ENCODE measurements at places on chromosomes 11 and 22. TPM values are rescaled to one million over a fixed set of nuclear protein-coding genes. Genes with fewer than 3 reads are reported as not detected.

The AQP11 gene
- total RNA-seq, result 0.94 TPM

- DNase-seq, result no peak
Measured at GRCh38 chr22:40603088-40603605, 33.4 kb downstream of the MRTFA start.

The OR5B21 gene
- not detected for total RNA-seq

GRCh38 chr11:58504232-58504631 is 3.7 kb downstream of the OR5B21 start:
- no peak for DNase-seq

GRCh38 chr11:64729851-64730382 is 6.9 kb upstream of the NRXN2 start:
- DNase-seq, result no peak

The CCT8L2 gene
- total RNA-seq, result not detected

The PLEKHA7 gene
- total RNA-seq, result 29.0 TPM

GRCh38 chr11:72901374-72901773 is 87.2 kb downstream of the ATG16L2 start:
- DNase-seq, result no peak

DNA sequence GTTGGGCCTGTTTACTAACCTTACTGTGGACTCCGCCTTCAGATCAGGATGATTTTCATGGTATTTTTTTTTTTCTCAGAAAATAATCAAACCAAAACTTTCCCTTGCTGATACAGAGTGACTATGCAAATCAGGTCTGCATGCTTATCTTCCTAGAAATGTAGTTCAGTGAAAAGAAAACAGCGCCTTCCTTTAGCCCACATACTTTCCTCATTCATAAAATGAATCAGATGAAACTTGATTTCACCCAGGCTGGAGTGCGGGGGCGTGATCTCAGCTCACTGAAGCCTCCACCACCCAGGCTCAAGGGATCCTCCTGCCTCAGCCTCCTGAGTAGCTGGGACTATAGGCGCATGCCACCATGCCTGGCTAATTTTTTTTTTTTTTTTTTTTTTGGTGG is 26.0 kb downstream of the ZNRF3 start:
- DNase-seq, result no peak

DNA sequence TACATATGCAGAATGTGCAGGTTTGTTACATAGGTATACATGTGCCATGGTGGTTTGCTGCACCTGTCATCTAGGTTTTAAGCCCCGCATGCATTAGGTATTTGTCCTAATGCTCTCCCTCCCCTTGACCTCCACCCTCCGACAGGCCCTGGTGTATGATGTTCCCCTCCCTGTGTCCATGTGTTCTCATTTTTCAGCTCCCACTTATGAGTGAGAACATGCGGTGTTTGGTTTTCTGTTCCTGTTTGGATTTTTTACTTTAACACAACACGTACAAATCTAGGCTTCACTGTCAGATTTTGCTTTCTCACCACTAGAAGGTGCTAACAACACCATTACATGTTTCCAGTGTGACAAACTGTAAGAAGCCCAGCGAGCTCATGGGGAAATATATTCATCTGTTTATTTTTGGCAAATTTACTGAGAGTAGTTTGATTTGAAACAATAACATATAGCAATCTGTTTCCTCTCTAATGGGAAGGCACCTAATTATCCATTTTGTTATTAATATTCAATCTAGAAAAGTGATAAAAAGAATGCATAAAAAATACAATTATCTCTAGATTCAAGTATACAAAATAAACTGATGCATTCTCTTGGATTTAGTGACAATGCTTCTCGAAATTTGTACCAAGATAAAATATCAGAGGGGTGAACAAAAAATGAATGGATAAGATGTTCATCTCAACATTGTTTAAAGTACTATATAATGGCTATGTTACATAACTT is 23.2 kb upstream of the BIRC3 start:
- no peak for DNase-seq

GRCh38 chr11:131932584-131933325 is 562.3 kb downstream of the NTM start:
- no peak for DNase-seq

GRCh38 chr22:49725516-49725915 is 102.2 kb downstream of the BRD1 start:
- no peak for DNase-seq

- no peak for DNase-seq
Measured at GRCh38 chr11:46649180-46649738, 31.9 kb downstream of the ATG13 start.

The LRRC10B gene
- 5.5 TPM for total RNA-seq

DNA sequence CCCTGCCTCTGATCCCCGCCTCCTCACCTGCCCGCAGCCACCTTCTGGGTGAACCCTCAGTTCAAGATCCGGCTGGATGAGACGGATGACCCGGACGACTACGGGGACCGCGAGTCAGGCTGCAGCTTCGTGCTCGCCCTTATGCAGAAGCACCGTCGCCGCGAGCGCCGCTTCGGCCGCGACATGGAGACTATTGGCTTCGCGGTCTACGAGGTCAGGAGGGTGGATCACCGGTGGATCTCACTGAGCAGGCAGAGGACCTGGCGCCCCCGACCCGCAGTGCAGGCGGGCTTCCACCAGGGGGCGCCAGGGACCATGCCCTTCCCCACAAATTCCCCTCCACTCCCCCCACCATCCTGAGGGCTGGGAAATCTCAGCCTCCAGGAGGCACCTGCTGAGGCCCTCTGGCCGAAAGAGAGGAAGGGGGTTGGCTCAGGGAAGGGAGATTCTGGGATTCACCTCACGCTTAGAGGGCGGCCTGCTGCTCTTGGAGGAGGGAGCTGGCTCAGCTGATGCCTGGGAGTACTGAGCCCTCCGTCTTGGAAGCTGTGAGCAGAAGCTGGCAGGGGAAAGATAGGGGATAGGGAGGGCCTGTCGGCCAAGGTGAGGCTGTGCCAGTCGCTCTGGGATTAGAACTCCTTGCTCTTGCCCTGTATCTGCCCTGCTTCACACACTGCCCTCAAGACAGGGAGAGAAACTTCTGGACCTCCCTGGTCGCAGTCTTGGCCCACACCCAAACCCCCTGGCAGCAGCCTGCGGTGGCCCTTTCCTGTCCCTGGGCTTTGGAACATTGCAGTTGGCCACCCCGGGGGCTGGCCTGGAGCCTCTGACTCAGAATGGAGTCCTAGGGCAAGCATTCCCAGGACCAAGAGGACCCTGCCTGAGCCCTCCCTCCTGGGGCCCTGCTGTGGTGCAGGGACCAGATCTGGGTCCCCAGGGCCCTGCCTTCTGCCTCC is 23.2 kb downstream of the CAPN1 start:
- DNase-seq, result peak; percentile 86

DNA sequence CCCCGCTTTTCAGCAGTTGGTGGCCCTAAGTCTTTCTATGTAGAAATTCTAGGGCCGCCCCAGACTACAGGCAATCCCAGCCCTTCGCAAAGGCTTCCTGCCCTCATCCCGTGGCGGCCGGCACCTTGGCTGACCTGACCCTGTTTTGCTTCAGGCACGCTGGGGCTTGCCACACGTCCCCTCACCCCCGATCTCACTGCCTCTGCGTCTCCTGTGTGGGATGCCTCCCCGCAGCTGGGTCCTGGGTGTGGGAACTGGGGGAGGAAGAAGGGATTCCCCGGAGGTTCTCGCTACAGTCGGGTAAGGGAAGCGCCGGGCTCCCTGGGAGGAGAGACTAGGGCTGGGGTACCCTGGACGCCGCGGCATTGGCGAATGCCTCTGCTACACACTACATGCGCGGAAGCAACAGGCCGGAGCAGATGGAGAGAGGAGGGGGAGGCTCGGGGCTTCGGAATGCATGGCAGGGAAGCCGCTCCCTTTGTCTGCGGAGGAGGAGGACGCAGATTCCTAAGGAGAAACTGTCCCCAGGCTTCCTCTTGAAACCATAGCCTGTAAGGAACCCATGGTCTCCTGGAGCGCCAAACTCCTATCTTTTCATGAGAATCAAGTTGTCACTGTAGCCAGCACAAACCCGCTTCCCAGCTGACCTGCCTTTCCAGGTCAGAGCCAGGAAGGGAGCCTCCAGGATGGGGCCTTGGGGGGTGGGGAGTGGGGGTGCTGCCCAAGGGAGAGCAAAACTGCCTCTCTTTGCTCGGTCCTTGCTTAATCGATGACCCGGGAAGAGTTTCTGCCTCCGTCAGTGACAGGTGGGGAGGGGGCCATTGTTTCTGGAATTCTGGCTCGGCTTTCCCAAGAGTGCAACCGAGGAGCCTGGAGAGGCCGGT is 1.4 kb downstream of the DTX4 start:
- no peak for DNase-seq

DNA sequence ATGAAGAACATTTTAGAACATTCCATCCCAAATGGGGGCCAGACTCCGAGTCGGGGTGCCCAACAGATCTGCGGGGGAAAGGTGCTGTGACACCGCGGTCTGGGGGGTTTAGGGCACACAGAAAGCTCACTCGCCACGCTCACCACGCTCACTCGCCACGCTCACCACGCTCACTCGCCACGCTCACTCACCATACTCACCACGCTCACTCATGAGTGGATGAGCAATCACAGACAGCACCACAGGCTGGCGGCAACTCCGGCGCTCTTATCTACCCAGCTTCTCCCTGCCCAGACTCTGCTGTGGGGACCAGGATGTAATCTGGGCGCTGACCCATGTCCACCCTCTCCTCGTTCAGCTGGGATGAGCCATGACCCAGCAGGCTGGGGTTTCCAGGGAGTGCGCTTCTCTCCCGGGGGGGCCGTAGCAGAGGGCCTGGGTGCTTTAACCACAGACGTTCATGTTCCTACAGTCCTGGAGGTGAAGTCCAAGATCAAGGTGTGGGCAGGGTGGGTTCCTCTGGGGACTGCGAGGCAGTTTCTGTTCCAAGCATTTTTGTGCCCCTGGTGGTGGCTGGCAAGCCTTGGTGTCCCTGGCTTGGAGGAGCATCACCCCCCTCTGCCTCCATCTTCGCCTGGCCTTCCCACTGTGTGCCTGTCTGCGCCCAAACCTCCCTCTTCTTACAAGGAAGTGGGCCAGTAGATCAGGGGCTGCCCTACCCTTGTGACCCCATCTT is 141.2 kb downstream of the CTTN start:
- DNase-seq, result no peak

GRCh38 chr22:17035246-17035645 is 27.2 kb upstream of the GAB4 start:
- DNase-seq, result no peak
